ENCODE measurements at places on chromosomes 4 and X.

GRCh38 chrX:16822723-16823122 is 36.5 kb downstream of the TXLNG start:
- no peak for DNase-seq

DNA sequence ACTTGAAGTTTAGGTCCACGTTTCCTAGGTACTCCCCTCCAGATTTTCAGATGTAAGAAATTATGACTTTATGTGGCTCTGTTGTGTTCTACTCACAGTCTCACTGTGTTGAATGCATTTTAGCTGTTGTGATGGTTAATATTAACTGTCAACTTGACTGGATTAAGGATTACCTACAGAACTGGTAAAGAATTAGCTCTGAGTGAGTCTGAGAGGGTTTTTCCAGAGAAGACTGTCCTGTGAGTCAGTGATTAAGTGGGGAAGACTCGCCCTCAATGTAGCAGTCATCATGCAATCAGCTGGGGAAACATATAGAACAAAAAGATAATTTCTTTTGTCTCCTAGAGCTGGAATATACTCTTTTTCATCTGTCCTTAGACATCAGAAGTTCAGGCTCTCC is 493.4 kb downstream of the ACTRT1 start:
- DNase-seq, result no peak

DNA sequence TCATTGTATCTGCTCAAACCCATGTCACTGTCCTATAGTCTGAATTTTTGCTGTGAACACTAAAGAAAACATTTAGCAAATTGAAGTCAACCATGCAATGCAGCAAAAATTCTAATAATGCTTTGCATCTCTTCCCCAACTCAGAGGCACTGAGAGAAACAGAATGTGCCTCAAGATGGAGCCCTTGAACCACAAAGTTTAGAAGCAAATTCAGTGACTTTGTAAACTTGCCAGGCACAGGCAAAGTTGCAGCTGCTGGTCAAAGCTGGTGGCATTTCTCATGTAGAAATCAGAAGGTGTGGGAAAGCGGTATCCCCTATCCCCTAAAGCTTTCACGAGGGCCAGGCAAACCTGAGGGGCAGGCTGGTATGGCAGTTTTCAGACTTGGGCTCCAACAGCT is 121.7 kb upstream of the DIPK2B start:
- peak; percentile 6 for DNase-seq

GRCh38 chr4:87732033-87732765 is 67.2 kb upstream of the IBSP start:
- DNase-seq, result no peak

- no peak for DNase-seq
Measured at GRCh38 chr4:178633263-178633662, 1191.0 kb upstream of the AGA start.

GRCh38 chr4:55359397-55359916 is 13.4 kb downstream of the SRD5A3 start:
- DNase-seq, result no peak

GRCh38 chrX:49059201-49059600 is 402 bp downstream of the CCDC120 start:
- no peak for DNase-seq

DNA sequence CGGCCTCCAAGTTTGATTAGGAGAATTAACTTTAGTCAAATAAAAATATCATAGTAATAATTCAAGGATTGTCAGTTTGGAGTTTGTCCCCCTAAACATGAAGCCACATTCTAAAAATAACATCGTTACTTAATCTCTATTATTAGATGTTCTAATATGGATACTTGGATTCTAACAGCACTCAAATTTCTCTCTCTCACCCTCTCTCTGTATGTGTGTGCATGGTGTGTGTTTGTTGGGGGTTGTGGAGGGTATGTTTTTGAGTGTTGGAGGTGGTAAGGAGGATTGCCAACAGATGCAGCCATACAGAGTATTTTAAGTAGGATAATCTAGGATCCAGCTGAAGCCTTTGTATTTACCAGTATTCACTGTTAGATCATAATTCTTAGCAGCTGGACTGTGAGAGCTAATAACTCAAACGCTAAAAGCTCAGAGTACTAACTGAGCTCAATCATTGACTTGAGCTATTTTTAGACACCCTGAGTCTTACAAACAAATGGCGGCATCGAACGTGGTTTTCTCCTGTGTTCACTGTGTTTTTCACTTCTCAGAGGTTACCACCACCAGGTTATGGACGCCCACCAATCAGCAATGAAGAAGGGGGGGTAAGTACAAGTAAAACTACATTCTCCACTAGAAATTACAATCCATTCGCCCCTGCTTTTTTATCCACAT is 8.8 kb downstream of the ENAM start:
- no peak for DNase-seq

Measured in CD4-positive, alpha-beta T cell treated with Interleukin-2 at 100 ng/mL for 4 hours (primary cell).